ELF-1 (cell line): ENCODE measurements at places on chromosomes 1 and 21.
A peak's percentile ranks its signal among the peaks of the same experiment; 100 is the strongest.

DNA sequence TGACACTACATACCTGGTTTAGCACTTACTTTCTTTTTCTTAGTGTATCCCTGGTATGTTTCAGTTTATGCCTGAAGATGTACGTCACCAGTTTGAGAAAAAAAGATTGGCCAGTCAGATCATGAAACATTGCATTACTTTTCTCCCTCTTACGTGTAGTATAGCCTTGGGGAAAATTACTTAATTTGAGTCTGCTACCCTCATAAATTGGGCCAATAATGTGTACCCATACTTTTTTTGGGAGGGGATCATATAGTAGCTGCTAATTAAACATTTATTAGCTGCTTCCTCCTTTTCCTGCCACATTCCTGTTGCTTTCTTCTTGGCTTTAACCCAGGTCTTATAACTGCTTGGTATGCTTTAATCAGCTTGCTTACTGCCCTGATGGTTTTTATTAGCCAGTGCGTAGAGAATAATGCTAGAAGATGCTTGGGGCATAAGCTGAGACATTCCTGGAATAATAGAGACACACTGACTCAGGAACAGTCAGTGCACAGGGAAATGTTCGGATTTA is 32.1 kb downstream of the RABGAP1L start:
- DNase-seq, result no peak

GRCh38 chr1:197838836-197839235 is 63.6 kb upstream of the DENND1B start:
- no peak for DNase-seq

DNA sequence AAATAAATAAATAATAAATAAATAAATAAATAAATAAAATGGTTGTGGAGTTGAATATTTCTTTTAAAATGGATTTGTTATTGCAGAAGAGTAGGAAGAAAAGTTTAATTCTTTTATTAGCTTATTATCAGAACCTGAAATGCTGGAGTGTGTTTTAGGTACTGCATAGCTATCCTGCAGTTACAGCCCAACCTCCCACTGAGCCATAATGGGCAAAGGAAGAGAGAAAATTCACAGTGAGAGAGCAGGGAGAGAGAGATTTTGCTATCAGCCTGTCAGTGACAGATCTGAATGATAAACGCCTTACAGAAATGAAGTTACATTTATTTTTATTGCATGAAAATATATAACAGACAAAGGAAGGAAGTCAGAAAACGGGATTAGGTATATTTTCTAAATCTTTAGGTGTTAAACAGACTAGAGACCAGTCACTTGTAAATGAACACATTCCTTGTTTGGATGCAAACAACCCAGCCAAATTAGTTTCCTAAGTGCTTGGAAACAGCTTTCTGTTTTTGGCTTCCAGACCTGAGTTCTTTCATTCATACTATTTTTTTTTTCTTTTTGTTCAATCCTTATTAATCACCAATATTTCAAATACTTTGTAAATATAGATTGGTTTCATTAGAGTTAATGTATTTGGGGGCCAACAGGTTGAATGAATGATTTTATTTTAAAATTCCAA is 425.3 kb downstream of the USP25 start:
- DNase-seq, result no peak

DNA sequence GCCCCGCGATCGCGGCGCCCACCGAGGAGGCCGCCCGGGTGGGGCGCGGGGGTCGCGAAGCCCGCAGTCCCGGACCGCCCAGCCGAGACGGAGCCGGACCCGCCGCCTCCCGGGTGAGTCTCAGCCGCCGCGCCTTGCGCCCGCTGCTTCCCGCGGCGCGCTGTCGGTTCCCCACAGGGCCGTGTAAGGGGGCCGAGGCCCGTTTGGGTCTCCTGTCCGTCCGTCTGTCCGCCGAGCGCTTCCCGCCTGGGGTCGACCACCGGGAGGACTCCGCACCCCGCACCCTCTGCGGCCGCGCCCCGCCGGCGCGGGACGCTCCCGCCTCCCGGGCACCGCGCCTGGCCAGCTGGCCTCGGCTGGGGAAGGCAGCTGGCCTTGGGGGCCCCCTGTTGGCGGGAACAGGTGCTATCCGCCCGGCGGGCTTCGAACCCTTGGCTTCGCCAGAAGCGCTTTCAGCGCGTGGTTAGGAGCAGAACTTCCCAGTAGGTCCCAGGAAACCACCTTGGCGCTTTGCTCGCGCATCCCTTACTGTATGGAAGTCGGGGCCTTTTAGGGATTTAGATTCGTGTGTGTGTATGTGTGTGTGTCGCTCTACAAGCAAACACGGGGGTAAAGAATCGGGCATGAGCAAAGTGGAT is 414 bp downstream of the TMEM51 start:
- DNase-seq, result peak; percentile 84

DNA sequence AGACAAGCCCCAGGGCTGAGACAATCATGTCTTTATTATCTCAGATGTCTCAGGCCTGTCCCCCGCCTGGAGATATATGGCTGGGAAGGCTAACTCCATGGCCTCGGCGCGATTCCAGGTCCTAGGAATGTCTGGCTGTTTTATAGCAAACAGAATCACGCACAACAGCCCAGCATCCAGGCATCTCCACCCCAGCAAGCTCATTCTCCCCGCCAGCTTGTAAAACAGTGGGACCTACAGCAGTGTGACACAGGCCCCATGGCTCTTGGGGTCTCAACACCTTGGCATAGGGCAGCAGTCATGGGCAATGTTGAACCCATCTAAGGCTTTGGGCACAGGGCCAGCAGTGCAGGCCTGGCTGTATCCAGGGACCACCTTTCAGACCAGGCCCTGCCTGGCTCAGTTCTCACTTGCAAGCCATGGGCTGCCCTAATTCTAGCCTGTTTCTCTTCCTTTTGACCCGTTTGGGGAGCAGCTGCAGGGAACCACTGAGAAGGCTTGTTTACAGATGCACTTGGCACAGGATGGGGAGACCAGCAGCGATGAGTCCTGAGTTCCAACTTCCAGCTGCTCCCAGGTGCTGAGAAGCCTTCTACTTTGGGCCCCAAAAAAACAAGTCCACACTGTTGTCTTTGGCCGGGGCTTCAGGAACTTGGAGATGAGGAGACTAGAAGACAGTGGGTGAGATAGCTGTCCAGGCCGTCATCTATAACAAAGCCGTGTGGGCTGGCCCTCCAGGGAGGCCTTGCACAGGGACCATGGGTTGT is 34.4 kb downstream of the WNT4 start:
- peak; percentile 33 for DNase-seq

DNA sequence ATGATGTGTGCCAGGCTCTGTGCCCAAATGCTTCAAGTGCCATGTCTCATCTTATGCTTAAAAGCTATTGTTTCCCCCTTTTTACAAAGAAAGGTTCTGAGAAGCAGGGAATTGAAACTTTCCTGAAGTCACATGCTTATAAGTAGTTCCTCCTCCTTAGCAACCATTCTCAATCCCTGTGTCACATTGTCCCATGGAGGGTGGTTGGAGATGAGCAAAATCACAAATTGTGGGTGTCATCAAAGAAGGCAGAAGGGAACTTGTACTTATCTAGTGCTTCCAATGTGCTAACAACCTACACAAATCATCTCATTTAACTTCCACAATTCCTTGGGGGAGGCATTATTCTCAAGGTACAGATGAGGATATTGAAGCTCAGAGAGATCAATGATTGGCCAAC is 10.1 kb upstream of the ERICH3 start:
- DNase-seq, result no peak

DNA sequence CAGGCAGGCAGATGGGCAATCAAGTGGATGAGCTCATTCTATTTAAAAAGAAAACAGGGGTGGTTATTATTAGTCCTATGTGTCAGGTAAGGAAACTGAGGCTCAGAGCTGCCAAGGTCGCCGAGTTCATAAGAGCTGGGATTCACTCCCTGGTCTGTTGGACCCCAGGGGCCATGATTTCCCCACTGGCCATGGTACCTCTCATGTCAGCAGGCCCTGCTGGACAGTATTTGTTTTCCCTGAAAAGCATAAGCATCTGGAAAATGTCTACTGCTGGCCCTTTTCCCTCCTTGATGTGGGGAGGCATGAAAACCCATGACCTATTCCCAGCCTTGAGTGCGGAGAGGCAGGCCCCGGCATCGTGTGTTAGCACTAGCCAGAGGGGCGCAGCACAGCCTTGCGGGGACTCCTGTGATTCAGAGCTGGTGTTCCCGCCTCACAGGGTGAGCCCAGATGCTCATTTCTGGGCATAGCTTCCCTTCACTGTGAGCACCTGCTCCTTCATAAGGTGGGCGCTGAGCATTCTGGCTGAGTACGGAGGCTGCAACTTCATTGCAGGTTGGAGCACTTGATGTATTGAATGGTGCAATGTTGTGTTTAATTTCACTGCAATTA is 617.5 kb downstream of the PTPRU start:
- no peak for DNase-seq

- DNase-seq, result no peak
These were observed 25.3 kb downstream of the SMYD2 start for GRCh38 chr1:214306269-214306668.

GRCh38 chr1:145859491-145860023 is 676 bp upstream of the PIAS3 start:
- DNase-seq, result peak; percentile 90

GRCh38 chr1:4603295-4604110 is 50.9 kb upstream of the AJAP1 start:
- DNase-seq, result peak; percentile 83

DNA sequence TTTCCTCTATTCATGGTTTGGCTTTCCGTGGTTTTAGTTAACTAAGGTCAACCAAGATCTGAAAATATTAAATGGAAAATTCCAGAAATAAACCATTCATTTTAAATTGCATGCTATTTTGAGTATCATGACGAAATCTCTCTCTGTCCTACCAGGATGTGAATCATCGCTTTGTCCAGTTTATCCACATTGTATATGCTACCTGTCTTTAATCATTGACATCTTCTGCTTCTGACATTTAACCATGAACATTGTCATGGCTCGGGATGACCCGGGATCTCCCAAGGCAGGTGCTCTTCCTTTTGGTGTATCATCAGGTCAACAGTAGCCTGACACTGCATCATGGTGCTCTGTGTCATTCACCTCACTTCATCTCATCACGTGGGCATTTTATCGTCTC is 125.5 kb upstream of the HNRNPU start:
- no peak for DNase-seq

DNA sequence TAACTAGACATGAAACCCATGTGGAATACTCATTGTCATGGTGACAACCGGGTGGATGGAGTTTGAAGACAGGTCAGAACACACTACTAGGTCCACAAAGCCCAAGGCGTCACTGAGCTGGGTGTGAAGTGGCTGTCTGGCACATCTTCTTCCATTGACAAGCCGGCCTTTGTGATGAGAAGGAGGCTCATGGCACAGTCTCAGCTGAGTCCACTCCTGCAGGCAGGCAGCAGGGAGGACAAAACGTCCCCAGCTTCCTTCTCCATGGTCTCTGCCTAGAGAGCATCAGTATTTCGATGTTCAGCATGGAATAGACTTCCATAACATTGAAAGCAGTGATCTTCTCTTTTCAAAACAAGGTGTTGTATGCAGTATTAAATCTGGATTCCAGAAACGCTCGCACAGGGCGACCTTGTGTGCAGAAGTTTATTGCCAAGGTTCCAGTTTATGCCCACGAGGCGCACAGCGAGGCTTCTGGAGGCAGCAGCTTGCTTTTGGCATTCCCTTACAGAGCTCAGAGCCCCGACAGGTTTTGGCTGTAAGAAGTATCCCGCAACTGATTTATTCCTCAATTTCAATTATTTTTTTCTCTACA is 104.2 kb downstream of the SIM2 start:
- no peak for DNase-seq

DNA sequence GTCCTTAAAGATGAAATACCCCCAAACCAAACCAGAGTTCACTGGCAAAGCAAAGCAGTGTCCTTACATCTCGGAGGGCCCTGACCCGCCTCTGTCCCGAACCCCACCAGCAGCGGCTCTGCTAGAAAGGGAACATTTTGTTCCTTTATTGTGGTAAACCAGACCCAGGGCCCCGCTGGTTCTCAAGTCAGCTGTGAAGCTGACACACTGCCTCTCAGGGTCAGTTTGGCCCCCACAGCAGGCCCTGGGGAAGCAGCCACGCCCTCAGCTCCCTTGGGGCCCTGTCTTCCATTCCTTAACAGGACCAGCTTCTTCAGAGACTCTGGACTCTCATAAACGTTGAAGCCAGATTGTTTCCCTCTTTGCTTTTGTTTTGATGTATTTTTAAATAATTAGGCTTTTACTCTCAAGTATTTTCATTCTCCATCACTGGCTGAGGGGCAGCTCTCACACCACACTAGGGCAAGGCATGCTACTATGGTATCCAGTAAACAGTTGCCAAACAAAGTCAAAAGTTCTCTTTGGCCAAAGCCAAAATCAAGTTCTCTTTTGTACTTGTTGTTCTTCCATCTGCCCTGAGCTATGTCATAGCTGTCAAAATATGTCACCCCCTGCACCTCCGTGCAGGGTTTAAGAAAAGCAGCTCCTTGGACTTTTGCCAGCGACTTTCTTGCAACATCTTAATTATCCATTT is 61.1 kb upstream of the ANGPTL1 start:
- DNase-seq, result peak; percentile 40

DNA sequence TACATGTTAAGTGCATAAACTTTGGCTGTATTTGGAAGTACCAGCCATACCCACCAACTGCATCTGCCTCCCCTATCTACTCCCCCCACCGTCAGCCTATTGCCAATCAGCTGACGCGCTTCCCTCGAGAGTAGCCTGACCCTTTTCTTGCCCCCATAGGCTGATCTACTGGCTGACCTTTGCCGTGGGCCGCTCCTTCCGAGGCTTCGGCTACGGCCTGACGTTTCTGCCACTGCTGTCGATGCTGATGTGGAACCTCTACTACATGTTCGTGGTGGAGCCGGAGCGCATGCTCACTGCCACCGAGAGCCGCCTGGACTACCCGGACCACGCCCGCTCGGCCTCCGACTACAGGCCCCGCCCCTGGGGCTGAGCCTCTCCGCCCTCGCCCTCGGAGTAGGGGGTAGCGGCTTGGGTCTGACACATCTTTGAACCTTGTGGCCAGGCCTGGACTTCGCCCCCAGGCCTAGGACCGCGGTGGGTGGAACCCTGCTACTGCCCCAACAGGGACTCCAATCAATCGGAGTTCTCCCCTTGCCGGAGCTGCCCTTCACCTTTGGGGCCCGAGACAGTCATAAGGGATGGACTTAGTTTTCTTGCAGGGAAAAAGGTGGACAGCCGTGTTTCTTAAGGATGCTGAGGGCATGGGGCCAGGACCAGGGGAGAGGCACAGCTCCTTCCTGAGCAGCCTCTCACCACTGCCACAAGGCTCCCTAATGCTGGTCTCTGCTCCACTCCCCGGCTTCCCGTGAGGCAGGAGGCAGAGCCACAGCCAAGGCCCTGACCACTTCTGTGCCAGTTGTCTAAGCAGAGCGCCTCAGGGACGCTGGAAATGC is 4.0 kb downstream of the GLMP start:
- DNase-seq, result peak; percentile 97

GRCh38 chr1:172601046-172601630 is 57.8 kb upstream of the FASLG start:
- DNase-seq, result peak; percentile 4

- no peak for DNase-seq
These were observed 38.7 kb downstream of the RUNX1 start for GRCh38 chr21:35010447-35010846.
